Sciatic nerve (tissue), 2 donors: ENCODE measurements at places on chromosomes 7 and 10.
A peak's percentile ranks its signal among the peaks of the same experiment; 100 is the strongest.

DNA sequence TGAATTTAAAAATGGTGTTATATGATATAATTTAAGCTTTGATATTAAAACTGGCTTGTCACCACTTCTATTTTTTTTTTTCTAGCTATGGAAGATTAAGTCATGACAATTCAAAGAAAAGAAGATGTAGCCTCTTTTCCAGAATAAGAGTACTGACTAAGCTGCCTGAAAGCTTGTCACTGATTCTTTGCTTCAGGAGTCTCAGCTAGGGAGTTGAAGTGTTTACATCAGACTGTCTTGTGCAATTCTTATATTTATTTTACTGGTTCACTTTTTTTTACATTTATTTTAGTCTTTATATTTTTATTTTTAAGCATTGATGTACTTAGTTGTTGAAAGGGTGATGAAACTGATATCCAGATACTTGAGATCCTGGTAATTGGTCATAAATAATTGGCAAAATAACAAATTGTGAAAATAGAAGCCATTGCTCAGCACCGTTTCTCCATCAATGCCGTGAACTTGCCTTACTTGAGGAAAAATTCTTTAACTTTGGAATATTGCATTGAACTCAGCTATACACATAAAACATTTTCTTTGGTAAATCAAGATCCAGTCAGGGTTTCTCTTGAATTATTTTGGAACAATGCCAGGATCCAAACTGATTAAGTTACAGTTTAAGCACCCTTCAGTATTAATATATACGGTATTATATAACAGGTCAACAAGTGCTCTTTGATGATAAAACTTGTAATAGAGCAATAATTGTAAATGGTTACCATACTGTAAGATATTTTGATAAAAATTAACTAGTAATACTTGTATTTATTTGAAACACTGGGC, 156.4 kb downstream of the PHTF2 start:
- DNase-seq: no peak

GRCh38 chr10:74097776-74098175, 52.9 kb downstream of the AP3M1 start:
- no peak for DNase-seq

GRCh38 chr10:108169846-108170245, 1005.3 kb upstream of the SORCS1 start:
- DNase-seq: no peak

DNA sequence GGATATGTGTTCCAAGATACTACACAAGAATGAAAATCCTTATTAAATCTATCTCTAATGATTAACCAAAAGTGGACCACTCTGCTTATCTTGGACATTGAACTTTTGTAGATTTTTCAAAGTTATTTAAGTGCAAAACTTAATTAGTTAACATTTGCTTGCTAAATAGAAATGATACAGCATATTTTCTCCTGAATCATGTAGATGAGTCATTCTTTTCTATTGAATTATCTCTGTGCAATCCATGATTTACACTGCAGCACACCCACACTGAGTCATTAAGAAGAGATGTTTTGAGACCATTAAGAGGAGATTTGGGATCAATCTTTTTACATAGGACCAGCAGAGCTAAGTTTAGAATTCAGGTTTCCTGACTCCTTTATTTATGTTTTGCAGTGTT, 6.6 kb upstream of the ABCC2 start:
- DNase-seq: no peak

GRCh38 chr7:91850455-91850854, 30.0 kb downstream of the MTERF1 start:
- no peak for DNase-seq

DNA sequence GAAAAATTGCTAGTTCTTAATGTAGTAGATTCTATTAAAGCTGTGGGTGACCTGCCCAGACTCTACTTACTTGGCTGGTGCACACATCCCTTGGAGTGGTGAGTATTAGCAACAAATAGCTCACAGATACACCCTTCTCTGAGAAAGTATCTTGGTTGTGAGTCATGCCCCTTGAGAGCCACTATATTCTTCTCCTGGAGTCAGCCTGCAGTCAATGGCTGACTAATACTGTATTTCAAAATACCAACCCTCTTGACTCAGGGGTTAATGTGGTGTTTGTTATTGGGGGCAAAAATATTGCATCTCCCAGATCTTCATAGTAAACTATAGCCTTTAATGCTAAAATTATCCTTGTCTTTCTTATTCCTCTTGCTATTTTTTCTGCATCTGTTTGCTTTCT, 354.9 kb downstream of the BMPER start:
- no peak for DNase-seq

GRCh38 chr10:133555521-133555920, 9.9 kb downstream of the SYCE1 start:
- DNase-seq: no peak

DNA sequence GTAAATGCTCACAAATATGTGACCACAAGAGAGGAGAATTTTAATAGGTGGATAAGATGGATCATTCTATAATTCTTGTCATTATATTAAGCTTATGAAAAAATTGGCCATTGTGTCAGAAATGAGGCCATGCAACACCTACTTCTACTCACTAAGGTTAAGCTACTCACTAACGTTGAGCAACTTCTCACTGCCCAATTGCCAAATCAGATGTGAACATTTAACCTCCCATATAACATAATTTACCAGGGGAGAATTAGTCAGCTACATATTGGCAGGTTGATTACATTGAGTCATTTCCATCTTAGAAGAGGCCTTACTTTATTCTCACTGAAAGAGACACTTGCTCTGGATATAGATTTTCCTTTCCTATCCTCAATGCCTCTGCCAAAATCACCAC, 211.2 kb upstream of the DGKB start:
- no peak for DNase-seq

DNA sequence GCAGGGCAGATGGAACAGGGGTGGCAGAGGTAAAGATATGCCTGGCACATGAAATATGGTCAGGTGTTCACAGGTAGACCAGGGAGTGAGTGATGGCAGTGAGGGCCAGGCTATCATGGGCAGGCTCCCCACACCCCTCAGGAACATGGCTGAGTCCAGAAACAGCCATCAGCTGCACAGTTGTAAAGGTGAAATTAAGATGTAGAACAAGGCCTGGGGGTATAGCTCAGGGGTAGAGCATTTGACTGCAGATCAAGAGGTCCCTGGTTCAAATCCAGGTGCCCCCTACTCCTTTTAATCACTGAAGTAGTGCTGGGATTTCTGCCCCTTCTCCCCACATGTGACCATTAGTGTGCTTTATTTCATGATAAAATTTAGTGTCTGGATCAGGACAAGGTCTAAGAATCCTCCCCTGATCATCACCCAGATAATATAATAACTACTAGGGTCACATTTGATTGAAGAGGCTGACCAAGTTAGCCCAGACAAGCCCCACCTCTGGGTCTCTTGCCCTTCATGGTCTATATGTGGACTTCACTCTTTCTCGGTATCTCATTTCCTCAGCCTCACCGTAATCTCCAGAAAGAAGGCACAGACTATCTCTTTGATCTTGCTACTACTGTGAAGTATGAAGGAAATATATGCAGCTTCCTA, 69.0 kb downstream of the ZNF783 start:
- DNase-seq: no peak

- no peak for DNase-seq
These were observed 62.1 kb downstream of the SDHAF3 start for GRCh38 chr7:97179454-97180104.

- no peak for DNase-seq
These were observed 68.5 kb downstream of the HK1 start for GRCh38 chr10:69346776-69347175.

- DNase-seq: no peak
These were observed 73.8 kb downstream of the RBM20 start for GRCh38 chr10:110717781-110718589.

DNA sequence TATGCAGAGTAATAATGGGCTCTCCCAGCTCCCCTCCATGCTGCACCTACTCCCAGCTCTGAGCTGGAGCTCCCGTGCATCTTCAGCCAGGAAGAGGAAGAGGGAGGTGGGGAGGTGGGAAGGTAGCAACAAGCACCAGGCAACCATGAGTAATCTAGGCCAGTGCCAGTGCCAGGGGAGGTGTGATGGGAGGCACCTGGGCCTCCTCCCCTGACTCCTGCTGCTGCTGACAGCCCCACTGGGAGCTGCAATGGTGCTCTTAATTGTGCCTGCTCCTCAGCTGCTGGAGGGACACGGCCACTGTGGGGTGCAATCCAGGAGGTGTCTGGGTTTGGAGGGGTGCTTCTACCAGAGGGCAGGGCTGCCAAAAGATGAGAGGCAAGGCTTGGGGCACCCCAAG, 243.0 kb downstream of the PLXNA4 start:
- DNase-seq: no peak

- no peak for DNase-seq
These were observed 166.8 kb downstream of the IQUB start for GRCh38 chr7:123367484-123368122.

GRCh38 chr7:88183051-88183450, 36.8 kb downstream of the SRI start:
- DNase-seq: no peak

- DNase-seq: no peak
These were observed 299.8 kb downstream of the KLF6 start for GRCh38 chr10:3485057-3485686.

DNA sequence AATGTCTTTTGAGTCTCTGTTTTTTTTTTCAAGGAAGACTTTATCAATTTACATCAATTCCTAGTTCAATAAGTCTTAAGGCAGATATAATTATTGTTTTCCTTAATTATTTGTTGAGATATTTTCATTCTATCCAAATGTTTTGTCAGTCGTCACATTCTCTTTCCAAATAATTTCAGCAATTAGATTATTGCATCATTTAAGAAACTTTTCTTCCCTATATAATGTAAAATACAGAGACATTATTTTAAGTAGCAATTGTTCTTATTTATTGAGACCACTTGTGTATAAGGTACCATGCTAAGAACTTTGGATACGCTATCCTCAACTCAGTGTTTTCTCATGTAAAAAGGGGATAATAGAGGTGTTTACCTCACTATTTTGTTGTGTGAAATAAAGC, 38.1 kb upstream of the GNAT3 start:
- no peak for DNase-seq

GRCh38 chr10:78579995-78580394, 488.8 kb upstream of the ZMIZ1 start:
- peak; percentile 79 for DNase-seq

DNA sequence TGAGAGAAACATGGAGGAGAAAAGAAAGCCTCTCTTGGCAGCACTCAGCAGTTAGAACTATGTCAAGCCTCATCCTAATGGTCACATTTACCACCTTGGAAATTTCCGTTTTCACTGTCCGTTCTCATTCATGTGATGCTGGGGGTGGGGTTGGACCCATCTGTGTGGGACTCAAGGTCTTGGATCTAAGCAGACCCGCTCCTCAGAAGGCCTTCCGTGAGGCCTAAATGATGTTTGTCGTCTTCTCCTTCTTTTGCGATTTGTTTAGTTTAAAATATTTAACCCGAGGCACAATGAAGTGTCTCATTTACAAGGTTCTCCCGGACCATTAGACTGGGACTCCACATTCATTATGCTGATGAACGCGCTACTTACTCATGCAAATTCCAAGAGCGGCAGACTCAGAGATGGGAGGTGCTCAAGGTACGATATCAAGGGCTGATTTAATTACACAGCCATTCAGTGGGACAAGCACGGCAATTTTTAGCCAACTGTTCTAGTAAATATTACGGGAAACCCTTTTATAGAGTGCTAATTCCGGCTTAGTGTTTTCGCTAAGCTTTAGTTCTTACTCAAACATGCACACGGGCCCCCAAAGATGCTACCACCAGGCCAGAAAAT, 109.1 kb upstream of the EFCAB10 start:
- no peak for DNase-seq

DNA sequence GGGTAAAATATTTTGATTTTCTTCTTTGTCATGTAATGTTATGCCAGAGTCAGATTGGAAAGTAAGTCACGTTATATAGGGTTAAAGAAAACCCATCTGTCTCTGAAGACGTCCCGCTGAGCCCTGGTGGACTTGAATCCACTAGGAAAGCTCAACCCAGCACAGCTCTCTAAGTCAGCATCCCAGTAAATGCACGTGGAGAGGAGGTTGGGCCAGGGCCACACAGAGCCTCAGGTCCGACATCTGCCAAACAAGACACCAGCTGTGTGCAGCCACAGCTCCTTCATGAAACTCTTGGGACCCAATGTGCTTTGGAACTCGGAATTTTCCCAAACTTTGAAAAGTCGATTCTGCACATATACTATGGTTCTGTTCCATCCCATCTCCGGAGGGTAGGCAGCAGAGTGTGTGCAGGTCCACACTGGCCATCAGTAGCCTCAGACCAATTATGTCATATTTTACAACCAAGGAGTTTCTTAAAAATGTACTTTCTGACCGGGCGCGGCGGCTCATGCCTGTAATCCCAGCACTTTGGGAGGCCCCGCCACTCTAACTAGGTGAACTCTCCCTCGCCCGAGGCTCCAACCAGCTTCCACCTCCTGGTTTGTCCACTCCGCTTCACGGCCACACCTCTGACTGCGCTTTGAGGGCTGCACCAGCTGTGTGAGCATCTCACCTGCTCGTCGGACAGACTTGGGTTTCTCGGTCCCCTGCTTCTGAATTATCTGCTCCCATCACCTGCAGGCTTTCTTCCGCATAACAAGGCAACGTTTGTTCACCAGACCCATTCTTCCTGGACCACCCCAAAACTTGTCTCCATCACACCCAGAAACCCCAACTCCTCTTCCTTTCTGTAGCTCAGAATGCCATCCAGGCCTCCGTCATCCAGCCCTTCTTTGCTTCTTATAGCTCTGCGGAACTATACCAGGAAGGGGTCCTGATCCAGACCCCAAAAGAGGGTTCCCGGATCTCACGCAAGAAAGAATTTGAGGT, 29.7 kb upstream of the DNAJB6 start:
- no peak for DNase-seq

GRCh38 chr10:12606461-12606860, 257.1 kb downstream of the CAMK1D start:
- DNase-seq: no peak

GRCh38 chr10:78309536-78310237, 276.0 kb downstream of the RPS24 start:
- no peak for DNase-seq

DNA sequence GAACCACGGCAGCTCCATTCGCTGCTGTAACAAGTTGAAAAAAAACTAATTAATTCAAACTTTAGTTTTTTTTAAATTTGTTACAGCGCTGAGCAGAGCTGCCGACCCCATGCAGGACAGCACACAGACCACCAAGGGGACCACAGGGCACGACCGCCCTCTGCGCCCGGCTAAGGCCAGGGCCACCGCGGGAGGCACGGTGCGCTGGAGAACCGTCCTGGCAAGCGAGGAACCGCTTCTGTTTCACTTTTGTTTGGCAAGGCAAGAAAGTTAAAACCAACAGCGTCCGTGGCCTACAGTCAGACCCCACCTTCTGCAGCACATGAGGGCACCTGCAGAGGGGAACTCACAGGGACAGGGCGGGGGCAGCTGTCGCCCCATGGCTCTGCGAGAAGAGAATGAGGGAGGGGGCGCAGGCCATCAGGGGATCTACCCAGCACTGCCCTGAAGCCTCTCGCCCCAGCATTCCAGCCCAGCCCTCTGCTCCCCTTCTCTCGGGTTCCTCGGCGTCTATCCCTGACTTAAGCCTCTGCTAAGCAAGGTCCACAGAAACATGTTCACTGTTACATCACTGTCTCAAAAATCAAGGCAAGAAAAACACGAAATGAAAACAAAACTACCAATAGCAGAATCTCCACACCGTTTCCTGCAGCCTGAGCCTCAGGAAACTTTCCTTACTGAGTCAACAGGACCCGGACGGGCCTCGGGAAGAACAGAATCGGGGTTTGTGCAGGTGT, 204.4 kb downstream of the DIP2C start:
- DNase-seq: no peak

GRCh38 chr7:137282043-137282442, 61.5 kb downstream of the PTN start:
- no peak for DNase-seq

GRCh38 chr10:69473304-69473990, 22.2 kb downstream of the TSPAN15 start:
- DNase-seq: no peak

- DNase-seq: peak; percentile 72
These were observed 14.5 kb upstream of the CPA1 start for GRCh38 chr7:130365511-130366441.
